ENCODE measurements at places on chromosomes 11 and 22.

- DNase-seq, result peak; percentile 92
Observed at GRCh38 chr11:75445315-75445953, 12.4 kb upstream of the KLHL35 start.

DNA sequence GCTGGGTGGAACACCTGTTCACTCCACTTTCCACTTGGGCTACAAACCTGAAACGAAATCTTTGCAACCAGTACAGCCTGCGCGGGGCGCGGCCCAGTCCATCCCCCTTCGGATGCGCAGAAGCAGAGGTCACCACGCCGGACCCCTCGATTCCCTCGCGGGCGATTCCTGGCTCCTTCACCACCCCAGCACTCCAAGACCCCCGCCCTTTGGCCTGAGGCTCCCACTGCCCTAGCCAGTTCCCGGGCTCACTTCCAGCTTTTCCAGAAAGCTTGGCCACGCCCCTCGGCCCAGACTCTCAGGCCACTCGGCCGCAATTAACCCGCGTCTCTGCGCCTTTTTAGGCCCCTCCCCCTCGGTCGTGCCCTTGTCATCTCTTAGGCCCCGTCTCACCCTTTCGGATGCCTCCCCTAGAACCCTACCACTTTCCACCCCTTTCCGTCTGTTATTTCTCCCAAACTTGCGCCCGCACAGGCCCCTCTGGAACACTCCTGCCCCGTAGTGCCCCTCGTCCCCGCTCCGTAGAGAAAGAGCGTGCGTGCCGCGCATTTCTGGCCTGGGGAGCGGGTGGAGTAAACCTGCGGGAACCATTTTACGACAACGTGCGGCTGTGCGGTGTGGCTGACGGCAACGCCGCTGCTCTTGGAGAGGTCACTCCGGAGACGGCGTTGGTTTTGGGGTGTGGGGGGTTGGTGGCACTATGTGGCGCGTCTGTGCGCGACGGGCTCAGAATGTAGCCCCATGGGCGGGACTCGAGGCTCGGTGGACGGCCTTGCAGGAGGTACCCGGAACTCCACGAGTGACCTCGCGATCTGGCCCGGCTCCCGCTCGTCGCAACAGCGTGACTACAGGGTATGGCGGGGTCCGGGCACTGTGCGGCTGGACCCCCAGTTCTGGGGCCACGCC lies at the start of gene DLAT:
TSS of gene DLAT (plus strand) at position 636 of the 906 bp plus-strand sequence. CDS start at position 701, 65 bp downstream.
- peak; percentile 92 for DNase-seq

DNA sequence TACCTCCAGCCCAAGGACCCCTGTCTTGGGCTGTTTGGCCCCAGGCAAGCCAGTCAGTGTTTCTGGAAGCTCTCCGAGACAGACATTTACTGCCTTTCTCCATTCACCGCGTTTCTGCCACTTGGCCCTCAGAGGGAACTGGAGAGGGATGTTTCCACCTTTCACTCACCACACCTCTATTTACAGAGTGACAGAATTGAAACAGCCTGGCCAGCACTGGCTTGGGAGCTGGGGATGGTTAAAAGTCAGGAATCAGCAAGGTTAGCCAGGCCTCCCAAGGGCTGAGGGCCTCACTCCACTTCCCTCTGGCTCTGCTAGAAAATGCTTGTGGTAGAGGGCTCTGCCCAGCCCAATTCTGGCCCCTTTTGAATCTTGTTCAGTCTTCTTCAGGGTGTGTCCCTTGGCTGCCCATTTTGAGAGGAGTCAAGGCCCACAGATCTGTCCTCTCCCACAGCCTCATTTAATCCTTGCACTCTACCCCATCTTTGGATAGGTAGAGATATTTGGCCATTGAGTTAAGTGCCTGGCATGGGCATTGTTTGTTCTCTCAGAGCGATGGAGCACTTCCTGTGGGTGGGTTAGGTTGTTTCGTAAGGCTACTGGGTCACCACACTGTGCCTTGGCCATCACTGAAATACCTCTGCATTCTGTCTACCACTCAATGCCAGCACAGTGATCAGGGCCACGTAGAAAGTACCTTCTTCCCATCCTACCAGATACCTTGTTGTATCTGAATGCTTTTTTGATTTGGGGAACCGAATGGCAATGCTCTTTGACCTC lies 119.2 kb downstream of the MICAL2 start:
- DNase-seq, result no peak

GRCh38 chr11:11982975-11983374 lies 25.5 kb downstream of the DKK3 start:
- no peak for DNase-seq

GRCh38 chr11:123255909-123256308 lies 60.9 kb upstream of the CLMP start:
- no peak for DNase-seq

- no peak for DNase-seq
Observed at GRCh38 chr22:24833881-24834495, 28.0 kb downstream of the SGSM1 start.

- no peak for DNase-seq
Observed at GRCh38 chr11:82818409-82819043, 81.7 kb downstream of the PRCP start.
